ENCODE measurements at places on chromosomes 5 and 9. TPM values are rescaled to one million over a fixed set of nuclear protein-coding genes. Genes with fewer than 3 reads are reported as not detected.

The BTNL3 gene
- not detected for total RNA-seq

The SPINK1 gene
- not detected for total RNA-seq

The F2RL2 gene
- 5.1 TPM for total RNA-seq

The SPATA9 gene
- 0.09 TPM for total RNA-seq

The SHISAL2B gene
- not detected for total RNA-seq

The FAM163B gene
- not detected for total RNA-seq

The GALNT12 gene
- total RNA-seq: 4.1 TPM

The OR1N2 gene
- not detected for total RNA-seq

The PCDHB13 gene
- total RNA-seq: 0.07 TPM

The DIAPH1 gene
- 97.5 TPM for total RNA-seq

The ANKRD18A gene
- 15.7 TPM for total RNA-seq

The FOCAD gene
- total RNA-seq: 20.0 TPM

The IRX2 gene
- 1.3 TPM for total RNA-seq

The SGCD gene
- 3.7 TPM for total RNA-seq

The RFESD gene
- total RNA-seq: 3.1 TPM

The NKD2 gene
- total RNA-seq: 12.0 TPM

The SCGB3A2 gene
- total RNA-seq: not detected

The SOHLH1 gene
- total RNA-seq: 0.09 TPM

The HEMGN gene
- total RNA-seq: not detected

The SIT1 gene
- total RNA-seq: not detected
